ENCODE measurements at places on chromosomes 2 and 18. TPM values are rescaled to one million over a fixed set of nuclear protein-coding genes. Genes with fewer than 3 reads are reported as not detected.

GRCh38 chr2:101466426-101466825 is 8.5 kb downstream of the RFX8 start:
- H3K4me1 ChIP-seq = no peaks in the 10 kb centered on the region
- DNase-seq = no peak
- no peak overlapping the region for H3K27ac ChIP-seq
- H3K36me3 ChIP-seq = no peaks in the 10 kb centered on the region
- H3K4me3 ChIP-seq = no peak overlapping the region

DNA sequence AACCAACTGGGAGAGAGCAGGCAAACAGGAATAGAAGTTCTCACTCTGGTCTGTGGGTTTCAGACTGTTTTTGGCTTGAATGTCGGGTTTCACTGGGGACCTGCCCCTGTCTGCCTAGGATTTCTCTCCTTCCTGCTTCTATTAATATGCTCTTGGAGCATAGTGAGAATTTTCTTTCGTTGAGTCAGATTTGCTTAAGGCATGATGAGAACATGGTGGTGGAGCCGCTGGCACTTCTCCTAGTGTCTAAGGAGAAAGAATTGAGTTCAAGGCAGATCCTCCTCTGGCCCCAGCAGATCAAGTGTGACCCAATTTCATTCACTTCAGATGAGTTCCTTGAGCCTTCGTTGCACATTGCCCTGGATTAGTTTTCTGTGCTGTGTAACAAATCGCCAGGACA is 103.9 kb upstream of the HS6ST1 start:
- no peaks in the 10 kb centered on the region for H3K36me3 ChIP-seq
- no peaks in the 10 kb centered on the region for H3K27me3 ChIP-seq
- DNase-seq = peak; percentile 71
- no peak overlapping the region for H3K27ac ChIP-seq

DNA sequence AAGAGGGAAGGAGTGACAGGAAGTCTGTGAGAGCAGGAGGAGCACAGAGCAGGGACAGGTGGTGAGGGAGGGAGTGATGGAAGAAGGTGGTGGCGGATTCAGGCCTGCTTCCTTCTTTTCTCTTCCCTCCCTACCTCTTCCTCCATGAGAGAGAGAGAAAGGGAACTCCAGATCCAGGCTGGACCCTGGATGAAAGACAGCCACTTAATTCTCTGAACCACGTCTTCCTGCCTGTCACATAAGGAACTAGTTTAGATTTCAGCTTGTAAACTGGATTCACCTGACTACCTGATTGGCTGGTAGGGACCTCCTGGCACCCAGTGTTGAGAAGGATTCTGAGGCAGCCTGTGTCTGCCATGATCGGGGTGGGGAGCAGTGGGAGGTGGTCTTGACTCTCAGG is 48.9 kb downstream of the PAX8 start:
- H3K4me3 ChIP-seq = no peak overlapping the region
- H3K36me3 ChIP-seq = peaks cover 7% of the 10 kb centered on the region
- no peaks in the 10 kb centered on the region for H3K27me3 ChIP-seq
- peak overlapping the region; percentile 63 for H3K27ac ChIP-seq
- DNase-seq = no peak

Gene IL1F10
- total RNA-seq = not detected

Gene GALNT5
- not detected for total RNA-seq

All from MCF 10A (cell line).